ENCODE measurements at places on chromosomes 16 and 17.
A peak's percentile ranks its signal among the peaks of the same experiment; 100 is the strongest.

DNA sequence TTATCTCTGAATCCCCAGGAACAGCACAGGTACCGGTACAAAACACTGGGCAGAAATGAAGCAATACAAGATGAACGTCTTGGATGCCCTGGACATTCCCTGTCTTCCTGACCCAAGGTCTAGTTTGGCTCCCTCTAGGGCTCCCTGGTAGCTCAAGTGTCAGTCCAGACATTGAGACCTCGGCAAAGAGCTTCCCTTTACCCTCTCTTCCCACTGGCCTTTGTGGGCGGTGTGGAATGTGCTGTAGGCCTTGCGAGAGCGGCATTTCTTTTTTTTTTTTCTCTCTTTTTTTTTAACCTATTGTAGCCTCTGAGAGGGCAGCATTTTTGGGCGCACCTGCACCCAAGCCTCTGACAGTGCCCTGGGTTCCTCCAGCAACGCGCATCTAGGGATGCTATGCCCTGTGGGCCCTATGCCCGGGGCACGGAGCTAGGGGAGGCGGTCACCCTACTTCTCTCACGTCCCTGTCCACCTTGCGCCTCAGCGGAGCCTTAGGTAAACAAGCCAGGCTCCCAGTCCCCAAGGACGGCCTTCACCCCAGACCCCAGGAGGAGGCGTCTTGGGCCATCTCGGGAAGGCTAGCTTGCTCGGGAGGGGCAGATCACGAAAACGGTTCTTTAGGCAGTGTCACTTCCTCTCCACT, 1.2 kb upstream of the NFATC3 start:
- peak; percentile 76 for DNase-seq

DNA sequence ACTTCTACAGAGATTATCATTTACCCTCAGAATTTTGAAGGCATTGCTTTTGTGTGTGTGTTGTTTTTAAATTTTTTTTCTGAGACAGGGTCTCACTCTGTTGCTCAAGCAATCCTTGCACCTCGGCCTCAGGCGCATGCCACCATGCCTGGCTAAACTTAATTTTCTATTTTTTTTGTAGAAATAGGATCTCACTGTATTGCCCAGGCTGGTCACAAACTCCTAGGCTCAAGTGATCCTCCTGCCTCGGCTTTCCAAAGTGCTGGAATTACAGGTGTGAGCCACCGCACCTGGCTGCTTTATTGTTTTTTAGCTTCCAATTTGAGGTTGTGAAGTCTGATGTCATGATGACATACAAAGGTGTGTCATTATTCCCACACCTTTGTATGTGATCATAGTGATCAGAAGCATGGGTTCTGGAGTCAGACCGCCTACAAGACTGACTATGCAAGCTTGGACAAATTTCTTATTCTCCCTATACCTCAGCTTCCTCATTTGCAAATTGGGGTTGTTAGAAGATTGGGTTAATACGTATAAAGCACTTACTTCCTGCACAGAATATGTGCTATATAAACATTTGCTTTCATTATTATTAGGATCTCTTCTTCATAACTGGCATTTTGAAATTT, 5.8 kb downstream of the SEPHS2 start:
- DNase-seq, result no peak

DNA sequence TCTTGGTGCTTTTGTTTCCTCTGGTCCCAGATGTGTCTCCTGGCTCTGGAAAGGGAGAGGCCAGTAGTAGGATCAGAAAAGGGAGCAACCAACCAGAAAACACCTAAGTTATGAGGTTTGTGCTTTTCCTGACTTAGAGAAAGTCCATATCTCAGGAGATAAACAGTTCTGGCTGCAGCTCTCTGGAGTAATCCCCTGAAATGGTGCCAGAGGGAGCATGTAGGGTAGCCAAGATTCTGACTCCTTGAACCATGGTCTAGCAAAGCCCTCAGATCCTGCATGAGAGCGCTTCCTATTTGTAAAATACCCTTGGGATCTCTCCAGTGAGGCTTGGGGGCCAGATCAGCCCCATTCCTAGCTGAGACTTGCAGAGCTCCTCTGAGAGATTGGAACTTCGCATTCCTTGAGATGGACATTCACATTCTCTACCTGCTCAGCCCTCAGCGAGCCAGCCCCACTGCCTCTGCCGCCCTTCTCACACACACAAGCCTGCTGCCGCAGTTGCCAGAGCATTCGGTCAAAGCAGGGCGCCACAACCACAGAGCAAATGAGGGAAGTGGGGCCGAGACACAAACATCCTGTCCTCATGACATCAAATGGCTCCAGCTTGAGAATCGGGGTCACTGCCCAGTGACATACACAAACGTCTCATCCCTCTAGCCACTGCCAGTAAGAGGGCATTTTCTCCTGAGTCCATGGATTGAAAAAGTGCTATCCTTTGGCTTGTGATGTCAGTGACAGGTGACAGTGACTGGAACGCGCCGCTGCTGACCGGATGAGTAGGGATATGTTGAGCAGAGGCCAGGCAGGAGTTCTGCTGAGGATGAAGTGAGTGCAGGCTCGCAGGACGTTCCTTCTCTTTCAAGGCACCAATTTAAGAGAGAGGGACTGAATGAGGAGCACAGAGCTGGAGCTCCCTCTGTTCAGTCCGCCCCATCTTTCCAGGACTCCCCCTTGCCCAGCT, 5.0 kb downstream of the ABHD15 start:
- peak; percentile 75 for DNase-seq

- DNase-seq, result peak; percentile 90
Observed at GRCh38 chr16:75566040-75566757, at the start of gene GABARAPL2. Gene GABARAPL2, plus strand, starts transcription at chr16:75566379. Its CDS starts 108 bp downstream, at chr16:75566487.

- DNase-seq, result no peak
Observed at GRCh38 chr17:55996826-55997225, 156.4 kb upstream of the ANKFN1 start.

DNA sequence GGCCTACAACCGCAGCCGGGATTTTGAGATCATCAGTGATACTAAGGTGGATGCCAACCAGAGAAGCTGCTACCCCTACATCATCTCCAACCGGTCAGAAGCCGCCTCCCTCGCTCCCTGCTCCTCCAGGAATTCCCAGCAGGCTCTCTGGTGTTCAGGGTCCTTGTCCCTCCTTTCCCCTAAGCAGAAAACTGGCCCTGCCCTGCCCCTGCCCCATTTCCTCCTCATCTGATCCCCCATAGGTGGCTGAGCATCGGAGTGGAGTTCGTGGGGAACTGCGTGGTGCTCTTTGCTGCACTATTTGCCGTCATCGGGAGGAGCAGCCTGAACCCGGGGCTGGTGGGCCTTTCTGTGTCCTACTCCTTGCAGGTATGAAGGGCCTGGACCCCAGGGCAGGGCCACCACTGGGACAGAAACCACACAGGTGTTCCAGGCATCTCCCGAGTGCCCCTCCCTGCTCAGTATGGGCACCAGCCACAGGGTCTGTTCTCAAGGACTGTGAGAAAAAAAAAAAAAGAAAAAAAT, 29.8 kb downstream of the ANKRD40 start:
- no peak for DNase-seq

DNA sequence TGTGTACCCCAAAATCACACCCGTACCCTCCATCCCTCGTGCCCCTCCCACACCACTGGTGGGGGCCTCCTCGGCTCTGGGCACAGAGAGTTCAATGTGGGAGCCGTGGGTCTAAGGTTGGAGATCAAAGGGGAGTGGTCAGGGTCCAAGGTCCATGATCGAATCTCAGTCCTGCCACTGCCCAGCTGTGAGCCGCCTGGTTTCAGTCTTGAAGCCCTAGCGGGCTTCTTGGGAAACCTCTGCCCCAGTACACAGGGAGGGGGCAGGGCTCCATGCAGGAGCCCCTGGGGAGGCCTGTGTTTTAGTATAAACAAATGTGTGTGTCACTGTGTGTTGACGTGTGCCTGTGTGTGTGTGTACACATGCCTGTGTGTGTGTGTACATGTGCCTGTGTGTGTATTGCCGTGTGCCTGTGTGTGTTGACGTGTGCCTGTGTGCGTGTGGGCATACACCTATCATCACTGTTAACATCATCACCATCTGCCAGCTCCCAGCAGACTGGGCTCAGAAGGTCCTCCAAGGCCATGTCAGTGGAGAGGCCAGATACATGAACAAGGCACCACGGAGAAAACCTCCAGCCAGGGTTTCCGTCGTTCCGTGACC, 26.5 kb upstream of the ZNF469 start:
- DNase-seq, result peak; percentile 24

DNA sequence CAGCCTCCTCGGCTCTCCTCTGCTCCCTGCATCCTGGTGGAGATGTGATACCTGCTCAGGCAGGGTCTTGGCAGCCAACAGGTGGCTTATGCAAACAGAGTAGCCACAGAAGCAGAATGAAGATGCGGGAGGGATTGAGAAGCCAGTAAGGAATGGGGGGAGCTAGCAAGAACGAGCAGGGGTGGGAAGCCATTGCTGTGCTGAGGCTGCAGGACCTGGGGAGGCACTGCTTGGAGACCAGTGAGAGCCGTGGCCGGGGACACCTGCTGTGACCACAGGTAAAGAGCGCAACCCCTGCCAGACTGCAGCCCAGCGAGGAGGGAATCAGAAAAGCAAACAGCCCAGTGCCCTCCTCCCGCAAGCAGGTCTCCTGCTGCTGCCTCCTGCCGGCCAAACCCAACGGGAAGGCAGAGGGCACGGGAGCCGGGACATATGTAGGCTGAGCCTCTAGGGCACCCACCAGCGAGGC, 14.7 kb downstream of the AIPL1 start:
- DNase-seq, result no peak

GRCh38 chr17:35795007-35795870, at the start of gene MMP28:
Gene MMP28, minus strand, starts transcription at chr17:35795641. Its CDS starts 264 bp downstream, at chr17:35795377.
- no peak for DNase-seq

DNA sequence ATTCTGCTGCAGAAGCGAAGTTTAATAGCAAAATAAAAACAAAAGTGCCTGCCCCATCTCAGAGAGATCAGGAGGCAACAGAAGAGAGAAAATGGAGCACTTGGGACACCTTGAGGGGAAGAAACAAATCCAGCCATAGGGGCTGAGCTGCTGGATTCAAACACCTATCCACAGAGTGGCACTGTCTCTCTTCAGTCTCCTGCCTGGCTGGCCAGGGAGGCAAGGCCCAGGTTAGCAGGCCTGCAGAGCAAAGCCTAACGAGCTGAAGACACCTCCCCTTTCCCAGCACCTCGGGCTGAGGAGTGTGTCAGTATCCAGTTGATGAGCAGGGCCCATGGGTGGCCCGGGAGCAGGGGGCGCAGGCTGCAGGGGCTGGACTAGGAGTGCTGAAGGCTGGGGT, 8.8 kb upstream of the KRT31 start:
- DNase-seq, result no peak
